ENCODE measurements at places on chromosomes 5 and 9.

DNA sequence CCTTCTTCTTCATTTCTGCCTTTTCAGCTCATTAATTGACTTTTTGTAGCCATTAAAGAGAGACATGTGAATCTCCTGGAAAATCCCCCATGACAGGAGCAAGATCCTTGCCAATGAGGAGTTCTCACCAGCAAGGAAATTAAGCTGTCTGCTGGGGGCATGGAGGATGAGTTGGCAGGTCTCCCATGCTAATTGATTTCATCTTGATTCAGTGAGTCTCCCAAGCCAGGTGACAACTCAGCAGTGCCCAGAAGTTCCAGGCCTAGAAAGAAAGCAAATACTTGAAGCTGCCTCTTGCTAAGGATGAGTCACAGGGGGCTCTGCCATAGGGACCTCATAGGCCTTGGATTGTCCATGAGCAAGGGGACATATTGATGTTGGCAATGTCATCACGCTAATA lies 30.0 kb upstream of the ADRA1B start:
- no peak for DNase-seq

GRCh38 chr5:180208435-180209081 lies 453 bp downstream of the RASGEF1C start:
- DNase-seq = peak; percentile 19

GRCh38 chr5:178426326-178427130 lies 163.7 kb downstream of the COL23A1 start:
- no peak for DNase-seq

- DNase-seq = no peak
These were observed 128.3 kb downstream of the BOD1 start for GRCh38 chr5:173488144-173488543.

DNA sequence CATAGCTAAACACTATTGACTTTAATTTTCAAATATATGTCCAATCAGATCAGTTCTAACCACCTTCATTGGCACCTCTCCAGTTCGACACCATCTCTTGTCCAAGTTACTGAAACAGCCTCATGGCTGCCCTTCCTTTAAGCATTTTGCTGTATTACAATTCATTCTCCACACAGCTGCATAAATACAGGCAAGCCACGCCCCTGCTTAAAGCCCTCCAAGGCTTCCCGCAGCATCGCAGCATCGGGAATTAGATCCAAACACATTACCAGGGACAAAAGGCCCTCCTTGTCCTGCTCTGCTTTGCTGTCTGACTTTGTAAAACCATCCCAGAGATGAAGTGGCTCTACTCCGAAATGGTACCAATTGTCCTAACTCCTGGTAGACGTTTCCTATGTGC lies 75.1 kb upstream of the RAI14 start:
- no peak for DNase-seq

- DNase-seq = no peak
These were observed 12.6 kb upstream of the SPARC start for GRCh38 chr5:151699071-151699901.

DNA sequence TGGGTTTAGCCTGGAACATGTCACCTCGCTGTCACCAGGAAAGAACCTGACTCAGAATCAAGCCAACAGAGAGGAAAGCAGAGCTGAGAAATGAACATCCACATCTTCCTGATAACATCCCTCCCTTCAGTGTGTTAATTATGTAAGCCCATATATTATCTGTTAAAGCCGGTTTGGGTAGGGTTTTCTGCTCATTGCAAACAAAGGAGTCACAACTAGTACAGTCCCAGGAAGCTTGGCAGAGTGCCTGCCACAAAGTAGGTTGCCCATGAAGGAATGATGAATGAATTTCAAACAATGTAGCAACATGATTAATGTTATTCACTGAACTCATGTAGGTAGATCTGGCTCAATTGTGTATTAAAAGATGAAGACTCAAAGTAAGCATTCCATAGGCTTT lies 10.4 kb upstream of the PPARGC1B start:
- DNase-seq = no peak

- no peak for DNase-seq
These were observed 4.8 kb downstream of the KIAA0825 start for GRCh38 chr5:94613583-94613982.

GRCh38 chr5:150342583-150342982 lies 14.9 kb upstream of the TCOF1 start:
- no peak for DNase-seq

DNA sequence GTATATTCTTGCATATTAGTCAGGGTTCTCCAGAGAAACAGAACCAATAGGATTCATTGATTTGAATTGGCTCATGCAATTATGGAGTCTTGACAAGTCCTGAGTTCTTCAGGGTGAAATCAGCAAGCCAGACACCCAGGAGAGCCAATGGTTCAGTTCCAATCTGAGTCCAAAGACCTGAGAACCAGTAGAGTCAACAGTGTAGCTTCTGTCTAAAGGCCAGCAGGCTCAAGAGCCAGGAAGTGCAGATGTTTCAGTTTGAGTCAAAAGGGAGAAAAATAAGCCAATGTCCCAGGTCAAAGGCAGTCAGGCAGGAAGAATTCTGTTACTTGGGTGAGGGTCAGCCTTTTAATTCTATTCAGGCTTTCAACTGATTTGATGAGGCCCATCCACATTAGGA lies 37.8 kb upstream of the ANKRD34B start:
- no peak for DNase-seq

GRCh38 chr9:112043423-112043822 lies 131.7 kb downstream of the SUSD1 start:
- DNase-seq = no peak

DNA sequence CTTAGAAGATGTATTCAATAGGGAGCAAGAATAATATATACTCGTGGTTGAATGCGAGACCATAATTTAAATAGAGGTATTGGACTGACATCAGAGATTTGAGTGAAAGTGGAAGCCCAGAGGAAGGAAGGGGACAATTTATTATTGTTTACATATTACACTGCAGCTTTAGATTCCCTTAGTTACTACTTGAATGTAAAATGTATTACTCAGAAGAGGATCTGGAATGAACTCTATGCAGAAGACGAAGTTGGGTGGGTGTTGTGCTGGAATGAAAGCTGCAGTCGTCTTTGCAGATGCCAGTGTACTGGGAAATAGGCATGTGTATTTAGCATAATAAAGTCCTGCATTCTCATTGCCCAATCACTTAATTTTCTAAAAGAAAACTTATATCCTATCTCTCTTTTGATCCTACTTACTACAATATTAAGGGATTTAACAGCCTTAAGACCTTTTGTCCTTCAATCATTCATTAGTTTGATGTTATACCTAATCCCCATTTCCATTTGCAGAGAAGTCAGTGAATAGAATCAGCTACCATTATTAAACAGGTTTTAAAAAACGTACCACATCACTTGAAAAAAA lies 570.7 kb upstream of the WWC1 start:
- no peak for DNase-seq

- DNase-seq = no peak
These were observed 14.0 kb downstream of the IL33 start for GRCh38 chr9:6229619-6230018.

- no peak for DNase-seq
These were observed 134.2 kb downstream of the RNF180 start for GRCh38 chr5:64299805-64300204.

All from stimulated activated CD4-positive, alpha-beta T cell treated with anti-CD3 and anti-CD28 coated beads, Interleukin-4, amount 100 ng/mL, for 4 hours (primary cell).